ENCODE measurements at places on chromosomes 2 and 18.

GRCh38 chr2:150663143-150663542 is 175.7 kb upstream of the RND3 start:
- no peak for DNase-seq

DNA sequence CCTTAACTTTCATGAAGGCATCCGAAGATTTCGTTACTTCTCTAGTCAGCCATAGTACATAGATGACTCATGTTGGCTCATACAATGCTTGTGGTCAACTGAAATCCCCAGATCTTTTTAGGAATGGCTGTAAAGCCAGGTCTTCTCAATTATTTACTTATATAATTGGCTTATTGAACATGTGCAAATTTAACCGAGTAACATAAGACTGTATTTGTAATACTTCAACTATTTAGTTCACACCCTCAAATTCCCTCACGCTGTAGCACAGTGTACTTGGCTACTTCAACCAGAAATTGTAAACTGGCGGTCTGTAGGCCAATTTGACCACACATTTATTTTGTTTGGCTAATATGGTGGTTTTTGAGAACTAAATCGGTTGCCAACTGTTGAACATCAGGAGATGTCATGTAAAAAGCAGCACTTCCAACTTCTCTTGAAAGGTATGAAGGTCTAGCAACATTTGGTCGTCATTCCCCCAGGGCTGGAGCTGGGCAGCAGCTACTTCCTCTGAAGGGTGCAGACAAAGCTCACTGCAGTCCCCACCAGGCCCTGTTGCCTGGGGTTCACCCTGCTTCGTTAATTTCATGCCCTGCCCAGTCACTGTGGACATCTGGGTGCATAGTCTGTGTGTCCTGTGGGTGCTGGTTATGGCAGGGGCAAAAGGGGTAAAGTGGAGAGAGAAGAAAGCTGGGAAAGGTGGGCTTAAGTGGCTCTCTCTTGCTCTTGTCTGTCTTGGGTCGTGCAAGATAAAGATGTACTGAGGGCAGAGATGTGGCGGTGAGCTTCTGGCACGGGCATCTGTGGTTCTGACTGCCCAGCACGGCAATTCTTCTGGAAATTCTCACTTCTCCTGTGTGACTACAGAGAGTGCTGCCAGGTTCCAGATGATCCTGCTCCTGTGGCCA is 3.2 kb upstream of the SH3RF3 start:
- DNase-seq, result no peak

DNA sequence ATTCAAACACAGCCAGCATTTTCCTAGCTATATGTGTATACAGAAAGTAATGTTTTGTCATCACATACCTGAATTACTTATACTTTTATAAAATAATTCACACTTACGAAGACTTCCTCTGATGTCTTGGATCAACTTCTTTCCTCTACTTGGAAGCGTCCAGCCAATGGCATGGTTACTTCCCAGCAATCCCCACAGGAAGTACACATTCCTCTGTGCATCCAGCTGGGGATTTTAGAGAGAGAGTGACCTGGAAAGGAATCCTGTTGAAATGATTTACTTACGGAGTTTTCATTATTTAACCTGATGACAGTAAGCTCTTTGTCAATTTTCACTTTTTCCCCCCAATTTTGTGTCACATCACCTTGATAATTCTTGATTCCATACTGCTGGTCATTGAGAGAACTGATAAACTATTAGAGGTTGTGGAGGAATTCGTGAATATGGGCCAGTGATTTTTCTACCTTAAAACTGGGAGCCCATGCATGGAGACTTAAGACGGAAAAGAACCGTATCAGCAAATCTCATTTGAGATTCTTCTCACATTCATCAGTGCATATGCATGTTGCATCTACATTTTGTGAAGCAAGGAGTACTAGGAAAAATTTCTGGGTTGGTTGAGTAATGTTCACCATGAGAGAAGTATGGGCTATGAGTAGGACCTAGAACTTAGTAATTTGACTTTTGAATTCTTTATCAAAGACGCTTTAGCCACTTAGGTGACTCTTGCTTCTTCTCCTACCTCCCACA is 9.0 kb upstream of the IL18R1 start:
- DNase-seq, result no peak

GRCh38 chr2:37190290-37190689 is 1.8 kb upstream of the SULT6B1 start:
- no peak for DNase-seq

- DNase-seq, result no peak
Observed at GRCh38 chr2:63999049-63999448, 20.2 kb downstream of the VPS54 start.

GRCh38 chr18:73880387-73880786 is 267.2 kb downstream of the FBXO15 start:
- DNase-seq, result no peak

DNA sequence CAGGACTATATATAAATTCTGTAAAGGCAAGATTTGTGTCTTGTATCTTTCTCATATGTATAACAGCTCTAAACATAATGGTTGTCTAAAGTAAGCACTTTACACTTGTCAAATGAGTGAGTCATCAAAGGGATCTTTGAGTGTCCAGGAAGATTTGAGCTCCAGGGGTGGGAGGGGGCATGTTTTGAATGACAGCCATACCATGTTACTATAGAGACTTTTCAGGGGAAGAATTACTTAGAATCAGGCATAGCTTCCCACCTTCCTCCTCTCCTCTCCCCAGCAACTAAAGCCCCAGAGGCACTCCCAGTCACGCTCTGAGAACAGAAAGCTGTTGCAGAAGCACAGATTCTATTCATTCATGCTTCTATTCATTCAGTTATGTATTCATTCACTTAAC is 65.8 kb upstream of the ALK start:
- DNase-seq, result no peak

GRCh38 chr2:20135631-20136050 is 84.2 kb upstream of the LAPTM4A start:
- DNase-seq, result peak; percentile 51
